ENCODE measurements at places on chromosomes 16 and 17. TPM values are rescaled to one million over a fixed set of nuclear protein-coding genes. Genes with fewer than 3 reads are reported as not detected.
A peak's percentile ranks its signal among the peaks of the same experiment; 100 is the strongest.

- no peak for DNase-seq
Measured at GRCh38 chr16:84847564-84848355, 28.0 kb downstream of the CRISPLD2 start.

DNA sequence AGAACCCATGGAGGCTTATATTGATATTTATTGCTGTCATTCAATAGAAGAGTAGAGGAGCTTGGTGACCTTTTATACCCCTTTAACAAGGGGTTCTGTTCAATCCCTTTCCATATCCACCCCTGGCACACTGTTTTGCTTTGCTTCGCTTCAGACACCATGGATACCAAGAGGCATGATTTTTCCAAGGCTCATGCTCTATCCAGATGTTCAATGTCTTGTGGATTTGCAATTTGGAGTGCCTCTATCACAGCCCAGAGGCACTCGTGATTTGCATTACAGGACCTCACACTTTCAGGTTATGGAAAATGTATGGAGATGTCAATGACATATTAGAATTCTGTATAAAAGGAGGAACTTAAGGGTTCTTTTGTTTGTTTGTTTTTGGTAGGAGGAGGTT lies 21.5 kb downstream of the CFAP20 start:
- DNase-seq = no peak

GRCh38 chr17:28161311-28161710 lies 118.8 kb downstream of the NLK start:
- no peak for DNase-seq

GRCh38 chr17:42233156-42233555 lies 38.9 kb upstream of the GHDC start:
- no peak for DNase-seq

GRCh38 chr16:2035431-2036199 lies 8.9 kb downstream of the NHERF2 start:
- DNase-seq = peak; percentile 80

GRCh38 chr17:5110816-5111215 lies 862 bp downstream of the ZNF232 start:
- DNase-seq = no peak

- DNase-seq = no peak
Measured at GRCh38 chr17:58377093-58377601, 25.1 kb upstream of the SUPT4H1 start.

GRCh38 chr17:55325406-55325805 lies 60.6 kb downstream of the HLF start:
- DNase-seq = no peak

GRCh38 chr16:17483351-17483750 lies 12.6 kb upstream of the XYLT1 start:
- DNase-seq = no peak

- DNase-seq = no peak
Measured at GRCh38 chr16:52470585-52470984, 76.4 kb downstream of the TOX3 start.

GRCh38 chr16:87742781-87743490 lies 22.9 kb downstream of the KLHDC4 start:
- DNase-seq = no peak

DNA sequence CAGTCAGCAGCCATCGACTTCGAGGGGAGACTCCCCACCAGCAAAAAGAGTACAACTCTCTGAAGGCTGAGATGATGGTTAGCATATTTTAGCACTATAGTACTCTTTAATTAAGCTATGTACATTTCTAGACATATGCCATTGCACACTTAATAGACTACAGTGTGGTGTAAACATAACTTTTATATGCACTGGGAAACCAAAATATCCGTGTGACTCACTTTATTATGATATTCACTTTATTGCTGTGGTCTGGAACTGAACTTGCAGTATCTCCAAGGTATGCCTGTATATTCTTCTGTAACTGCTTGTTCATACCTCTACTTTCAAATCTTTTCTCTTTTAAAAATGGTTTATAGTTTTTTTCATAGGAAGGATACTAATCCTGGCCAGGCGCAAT lies 11.0 kb upstream of the NXPH3 start:
- no peak for DNase-seq

GRCh38 chr16:79294568-79294967 lies 306.0 kb downstream of the MAF start:
- DNase-seq = no peak

DNA sequence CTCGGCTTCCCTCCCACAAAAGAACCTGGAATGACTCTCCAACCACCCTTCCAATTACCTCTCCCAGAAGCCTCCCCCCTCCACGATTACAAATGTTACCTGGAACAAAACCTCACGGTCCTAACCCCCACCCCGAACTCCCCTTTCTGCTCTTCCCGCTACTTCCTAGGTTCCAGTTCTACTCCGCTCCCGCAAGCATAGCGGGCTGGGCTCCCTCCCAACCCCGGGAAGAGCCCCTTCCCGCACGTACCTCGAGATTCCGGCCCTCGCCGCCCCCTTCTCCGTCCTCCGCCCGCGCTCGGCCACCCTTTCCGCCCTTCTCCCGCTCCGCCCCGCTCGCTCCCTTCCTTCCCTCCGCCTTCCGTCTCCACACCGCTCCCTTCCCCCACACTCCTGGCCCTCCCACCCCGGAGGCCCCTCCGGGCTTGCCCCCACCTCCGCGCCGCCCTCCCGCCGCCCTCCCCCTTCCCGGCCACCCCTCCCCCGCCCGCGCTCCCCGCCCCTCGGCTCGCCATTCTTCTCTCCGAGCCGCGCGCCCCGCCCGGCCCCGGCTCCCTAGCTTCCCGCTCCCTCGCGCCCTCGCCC lies 457 bp downstream of the CHTF8 start:
- DNase-seq = peak; percentile 83

DNA sequence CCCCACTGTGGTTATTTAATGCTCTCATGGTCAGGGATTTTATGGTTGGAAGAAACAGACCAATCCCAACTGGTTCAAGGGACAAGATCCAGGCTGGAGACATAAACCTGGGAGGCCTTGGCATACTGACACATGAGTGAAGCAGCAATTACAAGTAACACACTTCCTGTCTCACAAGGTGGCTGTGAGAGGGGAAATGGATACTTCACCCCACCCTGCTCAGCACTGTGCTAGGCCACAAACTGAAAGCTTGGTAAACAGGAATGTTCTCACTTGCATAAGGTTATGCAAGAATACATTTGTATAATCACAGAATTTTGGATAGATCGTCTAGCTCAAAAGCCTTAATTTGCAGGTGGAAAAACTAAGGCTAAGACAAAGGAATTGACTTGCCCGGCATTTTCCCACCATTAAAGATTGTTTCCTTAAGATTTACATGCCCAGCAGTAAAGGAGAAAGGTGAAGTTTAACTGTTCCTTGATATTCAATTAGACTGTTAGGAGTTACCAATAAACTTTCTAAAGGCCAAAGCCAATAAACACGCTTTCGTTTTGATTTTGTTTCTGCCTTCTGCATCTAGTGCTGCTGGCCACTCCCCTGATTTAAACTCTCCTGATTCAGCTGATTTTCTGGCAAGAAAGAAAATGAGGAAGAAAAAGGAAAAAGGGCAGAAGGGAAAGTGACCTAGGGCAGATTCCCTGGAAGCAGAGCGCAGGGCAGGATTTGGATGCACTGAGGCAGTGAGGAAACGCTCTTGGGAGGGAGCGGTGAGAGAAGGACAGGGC lies 215.6 kb upstream of the CDH5 start:
- no peak for DNase-seq

DNA sequence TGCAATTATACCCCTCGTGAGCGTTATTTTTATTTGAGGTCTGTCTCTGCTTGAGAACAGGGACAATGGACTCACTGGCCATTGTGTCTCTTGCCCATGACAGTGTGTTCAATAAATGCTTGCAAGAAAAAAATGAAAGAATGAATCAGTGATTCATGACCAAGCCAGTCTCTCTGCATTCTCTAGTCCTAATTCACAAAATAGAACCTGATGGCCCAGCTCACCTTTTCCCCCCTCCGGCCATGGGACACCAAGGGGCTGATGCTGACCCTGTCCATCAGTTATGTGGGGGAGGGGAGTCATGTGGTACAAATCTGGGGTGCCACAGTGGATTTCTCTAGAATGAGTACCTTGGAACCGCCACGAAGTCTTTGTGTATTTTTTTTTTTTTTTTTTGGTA lies 38.2 kb downstream of the CCDC42 start:
- DNase-seq = no peak

DNA sequence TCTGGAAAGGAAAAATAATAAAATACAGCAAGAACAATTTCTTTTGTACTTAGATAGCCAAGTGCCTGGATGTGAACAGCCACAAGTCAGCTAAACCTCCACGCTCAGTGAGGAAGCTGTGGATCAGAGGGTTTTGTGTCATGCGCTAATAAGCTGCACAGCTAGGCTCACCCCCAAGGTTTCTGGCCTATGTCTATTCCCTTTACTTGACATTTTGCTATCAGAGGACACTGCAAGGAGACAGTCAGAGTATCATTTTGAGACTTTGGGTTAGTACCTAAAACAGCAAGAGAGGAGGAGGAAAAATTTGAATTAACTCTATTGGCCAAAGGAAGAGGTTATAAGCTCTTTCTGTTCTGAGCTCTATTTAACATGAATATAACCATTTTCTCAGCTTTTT lies 139.3 kb downstream of the KCNJ2 start:
- no peak for DNase-seq

DNA sequence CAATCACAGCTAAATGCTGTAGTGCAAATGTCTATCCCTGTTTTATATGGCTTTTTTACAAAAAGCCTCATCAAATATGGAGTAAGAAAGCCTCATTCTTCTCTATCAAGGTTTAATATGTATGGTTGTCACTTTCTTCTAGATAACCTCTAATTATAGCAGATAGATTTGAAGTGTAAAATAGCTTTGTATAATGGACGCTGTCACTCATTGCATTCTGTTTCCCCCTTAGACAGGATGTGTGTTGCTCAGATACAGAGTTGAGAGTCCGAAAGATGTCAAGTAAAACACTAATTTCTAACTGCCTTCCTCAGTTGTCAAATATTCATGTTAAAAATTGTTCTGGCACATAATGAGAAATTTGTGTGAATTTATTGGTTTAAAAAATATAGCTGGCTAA lies 88.0 kb downstream of the NLK start:
- DNase-seq = no peak

DNA sequence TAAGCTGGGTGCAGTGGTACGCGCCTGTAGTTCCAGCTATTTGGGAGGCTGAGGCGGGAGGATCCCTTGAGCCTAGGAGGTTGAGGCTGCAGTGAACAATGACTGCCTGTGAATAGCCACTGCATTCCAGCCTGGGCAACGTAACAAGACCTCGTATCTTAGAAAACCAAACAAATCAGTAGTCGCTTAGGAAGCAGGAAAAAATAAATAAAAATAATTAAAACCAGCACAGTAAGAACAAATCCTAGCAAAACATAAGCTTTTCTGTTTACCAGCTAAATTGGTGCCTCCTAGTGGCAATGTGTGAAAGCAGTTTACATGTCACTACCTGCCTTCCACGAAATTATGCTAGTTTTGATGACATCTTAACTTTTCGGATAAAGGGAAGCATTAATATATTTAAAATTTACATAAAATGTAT lies 1.3 kb downstream of the ARMC5 start:
- no peak for DNase-seq

DNA sequence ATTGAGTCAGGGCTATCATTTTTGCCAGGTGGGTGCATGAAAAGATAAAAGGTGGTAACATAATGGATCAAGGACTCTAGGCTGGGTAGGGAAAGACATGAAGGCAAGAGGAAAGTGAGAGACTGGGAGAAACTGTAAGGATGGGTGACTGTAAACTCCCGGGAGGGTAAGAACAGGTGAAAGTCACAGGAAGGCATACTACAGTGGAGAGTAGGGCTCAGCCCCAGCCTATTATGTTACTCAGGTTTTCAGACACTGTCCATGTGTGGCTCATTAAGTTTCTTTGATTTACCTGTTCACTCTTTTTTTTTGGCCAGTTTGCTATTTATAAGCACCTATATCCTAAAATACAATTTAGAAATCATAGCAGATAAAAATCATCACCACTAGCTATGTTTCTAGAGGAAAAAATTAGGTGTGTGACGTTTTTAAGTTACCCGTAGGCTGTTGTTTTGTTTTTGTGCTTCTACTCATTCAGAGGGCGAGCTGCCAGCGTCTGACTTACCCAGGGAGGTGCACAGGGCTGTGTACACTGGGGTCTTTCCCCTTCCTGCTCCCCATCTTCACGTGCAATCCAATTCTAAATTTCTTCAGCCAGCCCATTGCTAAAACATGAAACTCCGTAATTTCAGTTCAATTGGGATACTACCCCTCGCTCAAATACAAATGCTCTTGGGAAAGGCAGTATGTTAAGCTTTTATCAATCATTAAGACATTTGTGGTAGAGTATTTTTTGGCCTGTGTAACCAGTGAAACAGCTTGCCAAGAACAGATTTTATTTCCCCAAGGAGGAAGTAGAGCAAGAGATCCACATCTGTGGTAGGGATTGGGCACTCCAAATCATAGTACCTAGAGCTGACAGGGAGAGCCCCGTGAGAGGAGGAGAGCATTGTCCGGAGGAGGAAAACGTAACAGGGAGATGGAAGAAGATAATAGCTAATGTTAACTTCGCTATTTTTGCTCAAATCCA lies 21.7 kb upstream of the VWA3A start:
- peak; percentile 33 for DNase-seq

DNA sequence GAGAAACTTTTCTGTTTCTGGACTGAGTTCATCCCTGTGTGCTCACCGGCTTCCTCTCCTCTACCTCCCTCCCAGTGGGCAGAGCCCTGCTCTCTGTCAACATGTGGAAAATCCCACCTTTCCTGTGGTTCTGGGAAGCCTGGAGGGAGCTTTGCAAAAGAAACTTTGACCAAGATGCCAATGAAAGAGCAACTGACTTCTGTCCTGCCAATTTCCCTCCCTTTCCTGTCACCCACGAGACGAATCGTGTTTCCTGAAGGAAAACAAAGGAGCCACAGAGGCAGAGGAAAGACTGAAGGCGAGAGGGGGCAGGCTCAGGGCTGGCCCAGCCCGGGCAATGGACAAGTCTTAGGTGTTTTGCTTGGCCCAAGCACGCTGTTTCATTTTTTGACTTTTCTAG lies 82.8 kb downstream of the PLCG2 start:
- DNase-seq = no peak

- DNase-seq = peak; percentile 65
Measured at GRCh38 chr16:89921702-89922476, 1.3 kb upstream of the TUBB3 start.

- DNase-seq = peak; percentile 98
Measured at GRCh38 chr17:8248751-8249607, at the start of gene PFAS. Gene PFAS (plus strand): TSS chr17:8249289. CDS start chr17:8253938, 4,649 bp downstream.

GRCh38 chr16:17275076-17276009 lies 195.4 kb downstream of the XYLT1 start:
- DNase-seq = no peak

DNA sequence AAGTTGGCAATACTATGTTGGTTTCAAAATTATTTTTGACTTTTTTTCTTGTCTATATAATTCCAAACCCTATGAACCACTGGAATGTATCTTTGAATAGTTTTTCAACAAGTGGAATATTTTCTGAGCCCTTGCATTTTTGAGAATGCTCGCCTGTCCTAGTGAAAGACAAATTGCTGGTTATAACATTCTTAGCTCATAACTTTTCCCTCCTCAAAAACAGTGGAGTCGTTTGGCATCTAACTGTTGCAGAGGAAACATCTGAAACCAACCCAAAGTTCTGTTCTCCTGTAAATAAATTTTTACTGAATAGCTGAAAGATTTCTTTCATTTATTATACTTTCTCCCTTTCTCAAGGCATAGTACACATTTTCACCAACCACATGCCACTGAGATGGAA lies 11.3 kb upstream of the COX10 start:
- DNase-seq = no peak

The PRSS53 gene
- total RNA-seq = 1.7 TPM

The TSNAXIP1 gene
- 3.5 TPM for total RNA-seq

The IFI35 gene
- total RNA-seq = 26.3 TPM

The OR1F1 gene
- total RNA-seq = not detected

The ZNF624 gene
- 7.4 TPM for total RNA-seq

The MYH2 gene
- not detected for total RNA-seq

The NOXO1 gene
- total RNA-seq = 1.3 TPM

The ZNF668 gene
- 4.2 TPM for total RNA-seq

The VPS25 gene
- total RNA-seq = 35.8 TPM

The EPX gene
- total RNA-seq = not detected

The NPIPA2 gene
- total RNA-seq = 0.34 TPM
